AG04449 (cell line): ENCODE measurements at places on chromosomes 6 and 20.

DNA sequence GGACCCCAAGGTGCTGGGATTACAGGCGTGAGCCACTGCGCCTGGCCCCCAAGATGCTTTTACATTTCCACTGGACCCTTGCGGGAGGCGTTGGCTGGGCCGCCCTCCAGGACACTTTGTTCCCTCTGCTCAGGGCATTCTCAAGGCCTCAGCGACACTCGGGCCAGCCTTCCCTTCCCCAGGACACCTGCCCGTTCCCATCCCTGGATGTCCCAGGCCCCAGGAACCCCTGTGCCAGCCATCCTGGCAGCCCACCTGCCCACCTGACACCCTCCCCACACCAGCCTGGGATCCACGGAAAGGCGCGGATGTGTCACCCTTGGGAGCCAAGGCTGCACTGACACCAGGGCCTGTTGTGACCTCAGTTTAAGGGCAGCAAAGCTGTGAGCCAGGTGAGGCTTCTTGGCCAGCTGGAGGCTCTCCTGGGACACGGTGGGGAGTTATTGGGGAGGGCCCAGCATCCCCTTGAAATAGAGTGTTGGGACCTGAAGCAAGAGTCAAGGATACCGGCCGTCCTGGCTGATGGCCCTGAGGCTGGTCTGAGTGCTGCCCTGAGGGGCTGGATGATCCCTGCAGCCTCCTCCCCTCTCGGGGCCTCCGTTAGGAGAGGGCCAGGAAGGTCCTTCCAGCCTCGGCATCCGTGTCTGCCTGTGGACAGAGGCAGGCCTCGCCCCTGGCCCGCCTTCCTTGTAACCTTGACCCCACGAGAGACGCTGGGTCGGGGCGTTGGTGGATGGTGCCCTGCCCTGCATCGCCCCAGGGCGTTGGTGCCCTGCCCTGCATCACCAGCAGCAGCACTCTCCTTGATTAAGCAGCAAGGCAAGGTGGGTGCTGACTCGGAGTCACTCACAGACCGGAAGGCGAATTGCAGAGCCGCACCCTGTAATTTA lies 84.2 kb upstream of the BHLHE23 start:
- DNase-seq: no peak

DNA sequence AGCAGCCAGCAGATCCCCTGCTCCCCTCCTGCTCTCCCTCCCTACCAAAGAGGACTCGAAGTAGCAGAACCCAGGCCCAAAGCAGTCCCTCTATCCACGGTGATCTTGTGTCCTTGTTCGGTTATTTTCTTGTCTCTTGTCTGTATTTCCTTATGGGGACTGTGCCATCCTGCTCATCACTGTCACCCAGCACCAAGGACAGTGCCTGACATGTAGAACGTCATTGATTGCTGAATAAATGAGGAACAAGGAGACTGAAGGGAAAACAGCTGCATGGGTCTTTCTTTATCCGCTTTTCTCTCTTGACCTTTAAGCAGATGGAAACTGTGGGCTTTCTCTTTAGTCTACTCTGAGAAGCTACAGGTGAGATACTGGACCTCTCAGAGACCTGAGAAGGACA lies 29.4 kb upstream of the ZNF831 start:
- no peak for DNase-seq

DNA sequence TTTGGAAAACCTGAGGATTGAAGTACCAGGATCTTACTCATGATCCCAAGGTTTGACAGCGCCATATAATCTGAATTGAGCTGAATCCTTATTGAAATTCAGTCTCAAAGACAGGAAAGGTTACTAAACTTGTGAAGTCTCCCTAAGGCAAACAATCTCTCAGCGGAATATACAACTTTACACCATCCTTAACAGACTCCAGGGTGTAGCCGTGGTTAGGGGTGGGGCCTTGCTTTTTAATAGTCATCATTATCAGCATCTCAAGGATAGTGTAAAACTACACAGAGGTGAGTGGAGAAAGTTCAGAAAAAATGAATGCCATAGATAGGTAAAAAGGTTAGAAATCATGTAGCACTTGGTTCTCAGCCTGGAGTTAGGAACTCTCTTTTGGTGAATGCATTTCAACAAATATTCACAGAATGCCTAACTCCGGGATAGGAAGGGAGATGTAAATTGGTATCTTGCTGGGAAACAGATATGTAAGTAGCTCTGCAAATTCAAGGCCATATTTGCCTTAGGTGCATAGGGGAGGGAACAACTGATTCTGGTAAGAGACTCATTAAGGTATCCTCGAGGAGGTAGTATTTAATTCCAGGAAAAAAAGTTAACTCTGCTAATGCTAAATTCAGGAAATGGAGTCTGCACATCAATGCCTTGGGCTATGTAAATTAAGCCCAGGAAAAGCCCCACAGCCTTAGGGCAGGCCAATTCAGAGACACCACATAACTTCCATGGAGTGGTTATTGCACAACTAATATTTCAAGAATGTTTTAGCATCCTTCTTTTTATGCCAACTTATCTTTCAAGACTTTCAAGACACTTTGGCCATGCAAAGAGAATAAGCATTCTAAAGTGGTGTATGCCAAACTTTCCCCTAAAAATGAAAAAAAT lies 61.6 kb downstream of the SNAP25 start:
- DNase-seq: no peak

- no peak for DNase-seq
Measured at GRCh38 chr6:116108836-116109235, 8.2 kb downstream of the NT5DC1 start.

- DNase-seq: no peak
Measured at GRCh38 chr20:7829776-7830175, 110.5 kb downstream of the HAO1 start.

GRCh38 chr6:137666202-137666774 lies 172.1 kb upstream of the OLIG3 start:
- no peak for DNase-seq

GRCh38 chr6:41327177-41327576 lies 8.2 kb upstream of the NCR2 start:
- DNase-seq: no peak

DNA sequence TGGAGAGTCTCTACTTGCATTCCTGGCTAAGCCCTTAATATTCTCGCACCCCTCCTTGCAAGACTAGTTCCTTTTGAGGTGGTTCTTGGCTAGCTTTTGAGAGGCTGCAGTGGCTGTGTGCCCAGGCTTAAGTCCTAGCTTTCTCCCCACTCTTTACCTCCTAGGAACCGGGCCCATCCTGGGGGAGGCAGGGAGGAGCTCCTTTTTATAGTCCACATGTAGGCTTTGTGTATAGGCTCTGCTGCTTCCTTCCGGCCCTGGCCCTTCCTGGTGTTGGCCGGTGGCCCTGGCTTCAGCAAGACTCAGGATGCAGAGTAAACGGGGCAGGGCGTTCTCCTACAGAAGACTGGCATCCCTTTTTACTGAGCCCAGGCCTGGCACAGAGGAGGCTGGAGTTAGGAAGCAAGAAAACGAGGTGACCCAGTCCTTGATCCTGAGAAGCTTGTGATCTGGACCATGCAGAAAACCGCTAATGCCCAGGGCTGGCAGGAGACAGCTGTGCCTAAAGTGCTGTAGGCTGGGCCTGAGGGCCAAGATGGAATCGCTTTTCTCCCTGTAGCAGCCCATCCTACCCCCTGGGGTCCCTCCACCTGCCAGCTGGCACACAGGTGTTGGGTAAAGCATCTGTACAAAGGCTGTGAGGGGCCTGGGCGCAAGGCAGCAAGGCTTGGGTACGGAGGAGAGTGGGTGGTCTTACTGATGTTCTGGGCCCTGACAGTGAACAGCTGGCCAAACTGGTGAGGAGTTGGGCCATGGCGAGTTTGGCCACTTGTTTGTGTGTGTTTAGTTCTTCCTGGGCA lies 8.7 kb downstream of the PLCG1 start:
- no peak for DNase-seq

DNA sequence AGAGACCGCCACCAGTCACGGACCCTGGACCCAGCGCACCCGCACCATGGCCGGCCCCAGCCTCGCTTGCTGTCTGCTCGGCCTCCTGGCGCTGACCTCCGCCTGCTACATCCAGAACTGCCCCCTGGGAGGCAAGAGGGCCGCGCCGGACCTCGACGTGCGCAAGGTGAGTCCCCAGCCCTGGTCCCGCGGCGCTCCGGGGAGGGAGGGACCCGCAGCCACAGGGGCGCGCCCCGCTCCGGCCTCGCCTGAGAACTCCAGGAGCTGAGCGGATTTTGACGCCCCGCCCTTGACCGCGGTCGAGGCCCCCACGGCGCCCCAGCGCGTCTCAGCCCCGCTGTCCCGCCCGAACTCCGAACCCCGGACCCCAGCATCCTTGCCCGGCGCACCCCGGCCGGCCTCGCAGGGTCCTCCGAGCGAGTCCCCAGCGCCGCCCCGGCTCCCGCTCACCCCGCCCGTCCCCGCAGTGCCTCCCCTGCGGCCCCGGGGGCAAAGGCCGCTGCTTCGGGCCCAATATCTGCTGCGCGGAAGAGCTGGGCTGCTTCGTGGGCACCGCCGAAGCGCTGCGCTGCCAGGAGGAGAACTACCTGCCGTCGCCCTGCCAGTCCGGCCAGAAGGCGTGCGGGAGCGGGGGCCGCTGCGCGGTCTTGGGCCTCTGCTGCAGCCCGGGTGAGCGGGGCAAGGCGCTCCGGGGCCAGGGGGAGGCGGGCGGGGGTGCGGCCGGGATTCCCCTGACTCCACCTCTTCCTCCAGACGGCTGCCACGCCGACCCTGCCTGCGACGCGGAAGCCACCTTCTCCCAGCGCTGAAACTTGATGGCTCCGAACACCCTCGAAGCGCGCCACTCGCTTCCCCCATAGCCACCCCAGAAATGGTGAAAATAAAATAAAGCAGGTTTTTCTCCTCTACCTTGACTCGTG lies at the start of gene OXT:
TSS of gene OXT (plus strand) at position 11 of the 920 bp plus-strand sequence. CDS start at position 47, 36 bp downstream.
- no peak for DNase-seq

- no peak for DNase-seq
Measured at GRCh38 chr6:142867988-142868812, 76.8 kb downstream of the HIVEP2 start.

DNA sequence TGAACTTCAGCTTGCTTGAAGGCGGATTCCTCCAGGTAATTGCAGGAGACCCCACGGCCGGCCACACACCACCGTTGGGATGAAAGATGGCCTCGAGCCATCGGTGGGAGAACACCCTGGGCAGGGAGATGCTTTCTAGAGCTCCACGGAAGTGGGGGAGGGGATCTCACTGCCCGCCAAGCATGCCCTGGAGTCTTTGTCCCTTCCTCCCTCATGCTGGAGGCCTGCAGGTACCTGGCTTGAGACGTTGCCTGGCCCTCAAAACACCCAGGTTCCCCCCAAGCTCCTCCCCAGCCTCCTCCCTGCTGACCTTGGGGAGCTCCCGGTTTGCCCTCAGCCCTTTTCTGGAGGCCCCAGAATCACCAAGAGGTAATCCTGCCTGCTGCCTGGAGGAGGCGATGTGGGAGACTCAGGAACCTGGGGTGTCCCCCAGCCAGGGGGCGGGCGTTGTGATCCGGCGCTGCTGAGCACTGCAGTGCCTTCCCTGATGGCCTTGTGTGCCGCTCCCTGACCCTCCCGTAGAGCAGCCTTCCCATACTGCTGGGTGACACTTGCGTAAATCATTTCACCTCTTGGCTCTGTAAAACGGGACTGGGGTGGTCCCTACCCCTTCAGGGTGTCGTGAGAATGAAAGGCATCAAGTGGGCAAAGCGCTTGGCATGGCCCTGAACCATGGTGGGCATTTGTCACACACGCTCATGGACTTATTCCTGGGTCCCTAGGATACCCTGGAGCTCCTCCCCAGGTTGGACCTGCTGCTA lies 91.4 kb downstream of the CEBPB start:
- no peak for DNase-seq

DNA sequence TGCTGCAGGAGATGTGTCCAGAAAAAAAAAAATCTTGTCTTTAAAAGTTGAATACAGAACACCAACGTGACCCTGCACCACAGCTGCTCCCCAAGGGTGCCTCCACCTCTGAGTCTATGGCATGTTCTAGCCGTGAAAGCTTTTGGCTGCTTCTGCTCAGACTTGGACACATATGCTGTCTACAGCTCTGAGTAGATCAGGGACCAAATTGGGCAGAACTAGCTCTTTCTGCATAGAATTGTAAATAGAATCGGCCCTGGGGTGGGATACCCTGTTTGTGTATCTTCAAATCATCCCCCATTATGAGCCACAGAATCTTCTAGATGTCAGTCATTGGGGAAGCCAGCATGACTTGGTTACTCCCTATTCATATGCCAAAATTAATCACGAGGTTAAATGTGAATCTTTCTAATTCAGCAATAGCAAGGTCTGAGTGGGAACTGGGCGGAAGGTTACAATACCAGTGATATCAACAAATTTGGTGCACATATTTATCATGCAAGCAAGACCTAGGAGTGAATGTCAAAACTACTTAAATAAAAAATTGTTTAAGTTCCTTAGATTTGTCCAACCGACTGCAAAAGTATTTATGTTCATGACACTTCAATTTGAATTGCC lies 302.8 kb downstream of the KIF16B start:
- no peak for DNase-seq

- peak; percentile 28 for DNase-seq
Measured at GRCh38 chr6:36852481-36853147, 13.4 kb upstream of the CPNE5 start.

DNA sequence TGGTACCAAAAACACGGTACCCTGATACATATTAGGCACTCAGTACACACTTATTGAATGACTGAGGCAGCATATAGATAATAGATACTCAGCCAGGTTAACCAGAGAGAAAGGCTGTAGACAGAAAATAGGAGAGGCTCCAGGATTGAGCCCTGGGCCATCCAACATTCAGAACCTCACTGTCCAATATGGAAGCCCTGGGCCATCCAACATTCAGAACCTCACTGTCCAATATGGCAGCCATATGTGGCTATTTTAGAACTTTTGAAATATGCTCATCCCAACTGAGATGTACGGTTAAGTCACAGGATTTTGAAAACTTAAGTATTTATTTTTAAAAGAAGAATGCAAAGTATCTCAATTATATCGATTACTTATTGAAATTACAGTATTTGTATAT lies 142.5 kb upstream of the ID4 start:
- DNase-seq: no peak

- no peak for DNase-seq
Measured at GRCh38 chr6:125798734-125799508, 8.2 kb downstream of the NCOA7 start.

GRCh38 chr20:363319-364078 lies 16.6 kb downstream of the NRSN2 start:
- no peak for DNase-seq

DNA sequence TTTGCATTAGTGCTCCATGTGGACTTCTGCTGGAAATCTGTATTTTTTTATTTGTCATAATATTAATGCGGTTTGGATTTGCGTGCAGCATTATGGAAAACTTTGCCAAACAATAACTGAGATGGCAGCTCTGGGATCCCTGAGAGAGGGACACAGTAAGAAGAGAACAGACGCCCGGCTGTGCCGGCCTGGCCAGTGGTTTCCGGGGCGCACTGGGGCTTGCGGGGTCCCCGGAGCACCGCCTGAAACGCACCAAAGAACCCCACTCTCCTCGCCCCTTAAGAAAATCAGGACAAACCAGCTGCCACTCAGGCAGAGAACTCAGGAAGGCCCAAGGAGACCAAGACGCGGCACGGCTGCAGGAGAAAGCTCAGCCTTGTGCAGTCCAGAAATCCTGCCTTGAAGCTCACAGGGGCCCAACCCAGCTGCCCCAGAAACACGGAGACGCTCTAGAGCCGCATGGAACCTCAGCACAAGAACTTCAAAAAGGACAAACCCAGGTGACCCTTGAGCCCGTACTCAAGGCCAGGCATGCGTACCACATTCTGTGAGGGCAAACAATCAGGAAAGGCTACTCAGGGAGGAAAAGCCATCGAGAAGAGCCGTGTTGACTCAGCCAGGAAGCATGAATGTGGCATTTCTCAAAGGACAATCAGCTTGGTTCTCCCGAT lies 226.5 kb upstream of the CDYL start:
- no peak for DNase-seq

GRCh38 chr6:135789375-135790050 lies 62.0 kb upstream of the PDE7B start:
- DNase-seq: no peak
